A172 (cell line): ENCODE measurements at places on chromosomes 6 and 20. TPM values are rescaled to one million over a fixed set of nuclear protein-coding genes. Genes with fewer than 3 reads are reported as not detected.

The SOBP gene
- total RNA-seq = not detected in 2 replicates

The TMEM74B gene
- total RNA-seq = 0.67 and 0.72 TPM in 2 replicates

DNA sequence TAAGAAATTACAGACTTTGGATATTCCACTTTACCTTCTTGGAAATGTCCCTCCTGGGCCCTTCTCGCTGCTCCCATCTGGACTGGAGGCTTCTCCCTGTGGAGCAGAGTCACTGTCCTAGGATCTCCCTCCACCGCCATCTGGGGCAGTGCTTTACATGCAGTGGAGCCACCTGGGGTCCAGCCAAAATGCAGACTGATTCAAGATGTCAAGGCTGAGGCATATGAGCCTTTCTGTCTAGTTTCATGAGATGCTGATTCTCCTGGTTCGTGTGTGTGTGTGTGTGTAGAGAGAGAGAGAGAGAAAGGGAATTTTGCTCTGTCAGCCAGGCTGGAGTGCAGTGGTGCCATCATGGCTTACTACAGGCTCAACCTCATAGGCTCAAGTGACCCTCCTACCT lies 14.9 kb downstream of the MICA start:
- DNase-seq = no peak

GRCh38 chr6:15254070-15254975 lies 8.5 kb downstream of the JARID2 start:
- DNase-seq = no peak

GRCh38 chr6:30742316-30743098 lies at the start of gene FLOT1:
FLOT1 (minus strand) TSS chr6:30742687; CDS start chr6:30742189, 498 bp downstream.
- DNase-seq = peak; percentile 93

The OR10C1 gene
- not detected in 2 replicates for total RNA-seq

GRCh38 chr20:36219671-36220220 lies 16.5 kb upstream of the AAR2 start:
- DNase-seq = no peak

GRCh38 chr6:33015798-33016197 lies 6.4 kb upstream of the HLA-DOA start:
- DNase-seq = no peak

GRCh38 chr6:155215906-155216305 lies 47.9 kb upstream of the CLDN20 start:
- DNase-seq = no peak

- DNase-seq = no peak
These were observed 1.2 kb downstream of the TRIB3 start for GRCh38 chr20:381581-382290.

- DNase-seq = no peak
These were observed 37.9 kb upstream of the IRAK1BP1 start for GRCh38 chr6:78829407-78829806.

DNA sequence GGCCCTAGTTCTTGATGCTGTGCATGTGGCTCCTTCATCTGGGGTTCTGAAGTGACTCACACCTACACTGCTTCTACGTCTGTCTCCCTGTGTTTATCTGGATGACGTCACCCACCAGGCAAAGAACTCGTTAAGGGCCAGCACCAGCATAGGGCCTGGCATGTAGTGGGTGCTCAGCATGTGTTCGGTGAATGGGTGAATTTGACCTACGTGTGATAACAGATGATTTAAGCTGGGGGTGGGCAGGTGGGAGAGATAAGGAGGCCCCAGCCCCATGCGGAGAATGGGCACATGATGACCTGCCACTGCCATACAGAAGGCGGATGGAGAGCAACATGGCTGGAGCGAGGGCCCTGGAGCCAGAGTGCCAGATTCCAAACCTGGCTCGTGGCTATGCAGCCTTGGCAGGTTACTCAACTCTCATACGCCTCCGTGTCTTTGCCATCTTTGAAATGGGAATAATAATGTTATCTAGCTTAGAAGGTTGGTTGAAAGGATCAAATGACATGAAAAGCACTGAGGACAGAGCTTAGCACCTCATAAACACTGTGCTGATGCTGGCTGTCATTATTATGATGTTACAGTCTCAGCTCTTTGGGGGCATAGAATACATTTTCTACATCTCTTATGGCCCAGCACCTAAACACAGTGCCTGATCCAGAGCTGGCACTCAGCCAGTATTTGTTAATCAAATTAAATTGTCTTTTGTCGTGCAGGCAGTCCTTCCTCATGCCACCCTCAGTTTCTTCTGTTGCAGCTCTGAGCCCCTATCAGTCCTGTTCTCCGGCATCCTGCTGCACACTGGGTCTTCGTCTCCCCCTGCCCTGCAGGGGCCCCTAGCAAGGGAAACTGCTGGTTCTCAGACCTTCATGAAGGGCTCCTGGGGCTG lies 39.6 kb downstream of the VEGFA start:
- peak; percentile 85 for DNase-seq

DNA sequence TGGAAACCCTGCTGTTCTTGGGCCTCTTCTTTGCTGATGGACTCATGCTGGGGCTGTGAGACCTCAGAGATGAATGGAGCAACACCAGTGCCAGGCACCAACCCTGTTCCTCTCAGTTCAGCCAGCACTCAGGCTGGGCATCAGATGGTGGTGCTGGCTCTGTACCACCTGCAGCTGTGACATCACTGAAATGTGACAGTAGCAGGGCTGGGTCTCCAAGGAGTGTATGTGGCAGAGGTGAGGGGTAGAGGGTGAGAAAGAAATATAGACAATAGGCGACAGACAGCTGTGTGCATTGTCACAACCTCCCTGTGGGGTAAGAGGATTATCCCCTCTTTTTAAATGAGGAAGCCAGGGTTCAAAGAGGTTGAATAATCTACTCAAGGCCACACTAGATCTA lies at the start of gene TP53TG5:
TSS of gene TP53TG5 (minus strand) at position 135 of the 400 bp plus-strand sequence. CDS start at position 46, 89 bp downstream.
- DNase-seq = no peak

DNA sequence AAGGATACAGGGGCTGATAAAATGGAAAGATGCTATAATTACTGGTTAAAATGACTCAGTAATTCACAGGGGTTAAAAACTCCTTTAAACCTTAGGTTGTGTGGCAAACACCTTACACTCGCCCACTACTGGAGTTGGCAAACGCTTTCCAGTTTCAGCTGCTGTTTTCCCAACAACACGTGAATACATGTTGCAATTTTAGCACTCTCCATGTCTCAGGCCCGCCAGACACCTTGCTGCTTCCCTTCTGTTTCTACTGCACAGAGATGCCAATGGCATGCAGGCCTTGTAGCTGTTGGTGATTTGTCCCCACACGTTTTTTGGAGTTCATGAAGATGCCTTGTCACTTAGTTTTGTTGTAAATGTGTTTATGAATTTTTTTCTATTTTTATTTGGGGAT lies 5.3 kb upstream of the TTPAL start:
- no peak for DNase-seq

- no peak for DNase-seq
These were observed 62.2 kb upstream of the GCM1 start for GRCh38 chr6:53210811-53211210.

DNA sequence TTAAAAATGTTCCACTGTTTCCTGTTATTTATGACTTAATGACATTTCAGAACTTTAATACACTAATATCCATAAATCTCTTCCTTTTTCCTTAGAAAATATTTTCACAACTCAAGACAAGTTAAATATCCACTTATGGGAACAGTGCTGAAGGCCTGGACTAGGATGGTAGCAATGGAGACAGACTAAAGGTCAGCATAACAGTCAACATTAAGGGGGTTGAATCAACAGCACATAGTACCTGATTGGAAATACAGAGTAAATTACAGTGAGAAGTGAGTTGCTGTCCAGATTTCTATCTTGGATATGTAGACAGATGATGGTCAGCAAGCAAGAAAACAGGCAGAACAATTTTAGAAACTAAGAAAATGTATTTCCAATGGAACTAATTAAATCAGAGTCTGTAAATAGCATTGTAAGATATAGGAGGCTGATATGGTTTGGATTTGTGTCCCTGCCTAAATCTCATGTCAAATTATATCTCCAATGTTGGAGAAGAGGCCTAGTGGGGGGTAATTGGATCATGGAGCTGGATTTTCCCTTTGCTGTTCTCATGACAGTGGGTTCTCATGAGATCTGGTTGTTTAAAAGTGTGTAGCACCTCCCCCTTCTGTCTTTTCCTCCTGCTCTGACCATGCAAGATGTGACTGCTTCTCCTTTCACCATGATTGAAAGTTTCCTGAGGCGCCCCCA lies 682.7 kb downstream of the MAFB start:
- no peak for DNase-seq

- DNase-seq = peak; percentile 45
These were observed 14.6 kb upstream of the CFAP206 start for GRCh38 chr6:87393026-87393622.

The VNN1 gene
- 0.31 and 0.71 TPM in 2 replicates for total RNA-seq

The SYCP2 gene
- 0.26 and 0.29 TPM in 2 replicates for total RNA-seq

DNA sequence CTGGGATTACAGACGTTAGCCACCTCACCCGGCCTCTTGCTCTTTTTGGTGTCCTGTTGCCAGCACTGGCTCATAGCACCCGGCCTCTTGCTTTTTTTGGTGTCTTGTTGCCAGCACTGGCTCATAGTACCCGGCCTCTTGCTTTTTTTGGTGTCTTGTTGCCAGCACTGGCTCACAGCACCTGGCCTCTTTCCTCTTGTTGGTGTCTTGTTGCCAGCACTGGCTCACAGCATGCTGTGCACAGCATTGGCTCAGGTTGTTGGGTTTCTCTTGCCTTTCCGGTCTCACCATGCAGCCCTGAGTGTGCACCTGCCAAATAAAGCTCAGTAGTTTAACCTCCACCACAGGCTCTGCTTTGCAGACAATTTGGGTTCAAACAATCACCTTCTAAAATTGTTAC lies 208.2 kb downstream of the THBS2 start:
- DNase-seq = no peak

The SLC26A8 gene
- not detected in 2 replicates for total RNA-seq

GRCh38 chr6:125489579-125490285 lies 188.0 kb upstream of the HDDC2 start:
- DNase-seq = no peak

The SNAI1 gene
- total RNA-seq = 0.62 and 2.6 TPM in 2 replicates

DNA sequence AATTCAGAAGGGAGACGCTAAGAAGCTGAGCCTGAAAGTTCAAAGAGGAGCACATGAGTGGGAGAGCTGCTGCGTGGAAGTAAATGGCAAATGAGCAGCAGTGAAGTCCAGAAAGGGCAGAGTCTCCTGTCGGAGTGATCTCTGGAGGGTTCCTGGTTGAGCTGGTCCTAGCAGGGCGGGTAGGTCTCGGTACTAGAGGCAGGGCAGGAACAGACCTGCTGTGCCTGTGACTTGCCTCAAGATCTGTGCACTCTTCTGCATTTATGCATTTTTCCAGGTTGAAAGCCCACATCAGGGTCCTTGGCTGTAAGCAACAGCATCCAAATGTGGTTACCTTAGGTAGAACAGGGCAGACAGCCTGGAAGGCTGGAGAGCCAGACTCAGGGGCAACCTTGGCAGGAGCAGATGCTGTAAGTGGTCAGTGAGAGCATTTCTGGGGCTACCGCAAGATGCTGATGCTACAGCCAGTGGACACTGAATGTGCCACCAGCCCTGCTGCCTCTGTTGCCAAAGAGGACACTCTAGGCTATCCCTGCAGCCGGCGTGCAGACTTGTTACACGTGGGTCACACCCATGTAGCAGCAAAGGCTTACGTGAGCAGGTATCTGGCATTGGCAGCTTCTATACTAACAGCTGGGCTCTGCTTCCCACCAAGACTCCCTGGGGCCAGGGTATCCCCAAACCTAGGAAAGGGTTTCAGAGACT lies 8.4 kb downstream of the DUSP22 start:
- no peak for DNase-seq

GRCh38 chr6:15507221-15507620 lies 155.6 kb downstream of the DTNBP1 start:
- no peak for DNase-seq

The UNC93A gene
- total RNA-seq = not detected in 2 replicates

GRCh38 chr6:17971128-17972073 lies 16.0 kb downstream of the KIF13A start:
- peak; percentile 76 for DNase-seq

The DNAH8 gene
- total RNA-seq = not detected in 2 replicates

GRCh38 chr20:2469991-2470422 lies 582 bp downstream of the SNRPB start:
- peak; percentile 56 for DNase-seq

The ULBP2 gene
- total RNA-seq = 13.2 and 17.3 TPM in 2 replicates

DNA sequence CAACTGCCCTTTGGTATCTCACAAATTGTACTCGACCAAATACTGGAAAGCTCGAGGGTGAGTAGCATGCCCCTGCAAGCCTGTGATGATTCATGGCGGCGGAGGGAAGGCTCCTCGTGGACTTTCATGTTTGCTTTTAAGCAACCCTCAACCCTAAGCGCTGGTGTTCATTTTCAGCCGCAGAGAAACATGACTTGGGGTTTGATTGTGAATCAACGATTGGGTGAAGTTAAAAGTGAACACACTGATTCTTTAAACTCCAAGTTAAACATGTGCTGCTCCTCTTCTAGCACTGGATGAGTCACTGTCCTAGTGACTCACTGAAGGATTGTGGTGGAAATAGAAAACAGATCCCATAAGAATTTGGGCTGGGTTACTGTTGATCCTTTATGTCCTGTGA lies 8.3 kb downstream of the CD109 start:
- peak; percentile 84 for DNase-seq

The RHAG gene
- total RNA-seq = not detected in 2 replicates

- DNase-seq = no peak
These were observed 30.2 kb upstream of the F13A1 start for GRCh38 chr6:6350696-6351095.

The KHDRBS2 gene
- not detected in 2 replicates for total RNA-seq
